ENCODE measurements at places on chromosomes 1 and 21.

- no peak for DNase-seq
Observed at GRCh38 chr1:232806186-232806510, 932 bp downstream of the MAP10 start.

- DNase-seq, result no peak
Observed at GRCh38 chr1:62377043-62377562, 57.9 kb upstream of the KANK4 start.

- no peak for DNase-seq
Observed at GRCh38 chr1:23997812-23998211, 17.7 kb upstream of the SRSF10 start.

DNA sequence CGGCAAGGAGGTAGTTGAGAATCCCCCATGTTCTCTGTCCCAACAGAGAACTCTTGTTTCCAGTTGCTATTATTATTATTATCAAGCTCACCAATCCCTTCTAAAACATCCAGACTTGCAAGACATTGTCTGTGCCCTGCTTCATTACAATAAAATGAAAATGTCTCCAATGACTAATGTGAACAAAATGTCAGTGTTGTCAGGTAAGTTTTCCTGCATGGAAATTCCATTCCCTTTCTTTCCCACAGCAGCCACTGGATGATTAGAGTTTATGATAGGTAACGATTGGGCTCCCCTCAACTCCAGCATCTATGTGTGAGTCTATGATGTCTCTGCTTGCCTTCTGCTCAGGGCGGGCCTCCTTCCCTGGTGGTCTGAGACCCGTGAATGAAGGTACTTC lies 8.9 kb upstream of the DYRK1A start:
- no peak for DNase-seq

GRCh38 chr1:242723044-242723716 lies 198.7 kb upstream of the PLD5 start:
- DNase-seq, result no peak

DNA sequence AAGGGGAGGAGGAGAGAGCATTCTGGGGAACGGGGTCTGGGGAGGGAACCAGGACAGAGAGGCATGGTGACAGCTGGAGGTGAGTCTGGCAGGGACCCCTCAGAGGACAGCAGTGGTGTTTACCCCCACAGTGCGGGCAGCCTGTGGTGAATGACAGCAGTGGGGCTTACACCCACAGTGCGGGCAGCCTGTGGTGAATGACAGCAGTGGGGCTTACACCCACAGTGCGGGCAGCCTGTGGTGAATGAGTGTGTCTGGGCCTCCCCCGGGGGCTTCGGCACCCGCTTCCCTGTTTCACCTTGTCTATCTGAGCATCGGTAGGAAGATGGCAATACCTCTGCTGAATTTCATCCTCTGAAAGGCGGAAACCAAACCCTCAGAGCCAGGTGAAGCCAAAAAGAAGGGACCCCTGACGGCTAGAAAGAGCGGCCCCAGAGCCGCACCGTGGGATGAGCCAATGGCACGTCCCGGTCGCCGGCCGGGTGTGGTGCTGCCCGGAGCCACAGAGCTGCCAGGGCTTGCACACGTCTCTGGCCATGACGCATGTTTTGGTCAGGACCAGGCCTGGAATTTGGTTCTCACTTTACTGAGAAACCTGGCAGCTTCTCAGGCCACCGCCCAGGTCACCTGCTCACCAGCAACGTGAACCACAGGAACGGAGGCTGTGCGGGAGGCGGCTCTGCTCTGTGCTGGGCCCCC lies 54.1 kb downstream of the SIK1 start:
- DNase-seq, result no peak

DNA sequence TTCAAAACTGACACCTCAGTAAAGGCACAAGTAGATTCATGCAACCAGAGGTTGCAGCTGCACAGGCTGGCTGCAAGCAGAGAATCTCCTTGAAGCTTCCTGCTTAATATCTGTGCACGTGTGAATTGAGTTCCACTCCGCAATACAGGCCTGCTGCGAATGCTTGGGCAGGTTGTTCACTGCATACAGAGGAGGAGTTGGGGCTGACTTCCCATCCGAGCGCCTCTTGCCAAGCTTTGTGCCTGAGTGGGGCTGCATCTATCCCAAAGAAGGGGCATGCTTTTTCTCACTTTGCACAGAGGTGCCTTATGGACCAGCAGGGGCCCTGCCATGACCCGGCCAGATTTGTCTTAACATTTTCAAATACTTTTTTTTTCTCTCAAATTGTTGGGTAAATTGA lies 17.9 kb upstream of the PADI1 start:
- no peak for DNase-seq

DNA sequence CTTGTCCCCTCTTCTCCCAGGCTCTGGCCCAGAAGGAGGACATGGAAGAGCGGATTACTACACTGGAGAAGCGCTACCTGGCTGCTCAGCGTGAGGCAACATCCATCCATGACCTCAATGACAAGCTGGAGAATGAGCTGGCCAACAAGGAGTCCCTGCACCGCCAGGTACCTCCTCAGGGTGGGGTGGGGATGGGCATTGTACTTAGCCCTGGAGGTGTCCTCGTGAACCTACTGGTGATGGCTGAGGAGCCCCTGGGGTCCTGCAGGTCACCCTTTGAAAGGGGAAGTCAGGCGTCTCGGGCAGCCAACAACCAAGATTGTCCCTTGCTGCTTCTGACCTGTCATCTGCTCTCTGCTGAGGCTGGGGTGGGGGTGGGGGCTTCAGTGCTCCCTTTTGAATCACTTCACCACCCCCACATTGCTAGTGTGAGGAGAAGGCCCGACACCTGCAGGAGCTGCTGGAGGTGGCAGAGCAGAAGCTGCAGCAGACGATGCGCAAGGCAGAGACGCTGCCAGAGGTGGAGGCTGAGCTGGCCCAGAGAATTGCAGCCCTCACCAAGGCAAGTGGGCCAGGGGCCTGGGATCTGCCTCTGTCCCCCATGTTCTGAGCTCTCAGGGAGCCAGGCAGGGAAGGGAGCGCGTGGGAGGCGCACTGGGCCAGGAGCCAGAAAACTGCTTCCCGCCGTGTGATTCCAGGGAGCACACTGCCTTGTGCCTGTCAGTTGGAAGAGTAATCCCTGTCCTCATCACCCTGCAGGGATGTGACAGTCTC lies 19.7 kb downstream of the PPFIA4 start:
- DNase-seq, result no peak

DNA sequence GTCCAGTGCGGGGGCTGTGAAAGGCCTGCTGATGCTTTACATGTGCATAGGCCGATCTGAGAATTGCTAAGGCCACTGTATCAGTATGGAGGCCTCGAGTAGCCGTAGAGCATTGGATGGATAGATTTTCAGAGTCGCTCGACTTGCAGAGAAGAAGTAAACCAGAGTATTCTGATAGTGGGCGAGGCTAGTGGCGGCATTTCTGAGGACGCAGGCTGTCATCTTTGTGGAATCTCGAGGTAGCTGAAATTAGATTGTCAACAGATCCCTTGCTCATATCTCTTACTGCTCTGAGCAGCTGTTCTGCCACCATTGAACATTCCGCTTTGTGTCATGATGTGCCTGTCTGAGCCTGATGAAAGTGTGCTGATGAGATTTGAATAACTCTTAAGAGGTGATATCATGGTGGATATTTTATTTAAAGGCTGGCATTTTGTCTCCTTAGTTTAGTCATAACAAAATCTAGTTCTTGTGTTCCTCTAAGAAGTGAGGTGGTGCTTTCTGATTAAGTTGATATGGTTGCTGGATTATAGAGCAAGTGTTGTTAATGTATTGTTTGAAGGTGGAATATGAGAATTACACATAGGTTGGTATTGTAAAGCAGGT lies 1.5 kb downstream of the KIF1B start:
- DNase-seq, result no peak

- no peak for DNase-seq
Observed at GRCh38 chr1:51268634-51269033, 32.6 kb downstream of the RNF11 start.

GRCh38 chr1:235272851-235273250 lies 55.1 kb downstream of the ARID4B start:
- no peak for DNase-seq

GRCh38 chr1:54260810-54261209 lies 60.8 kb downstream of the MRPL37 start:
- no peak for DNase-seq
